ENCODE measurements at places on chromosomes 7 and 10. TPM values are rescaled to one million over a fixed set of nuclear protein-coding genes. Genes with fewer than 3 reads are reported as not detected.

SLC26A5 gene
- total RNA-seq, result not detected

NEUROD6 gene
- not detected for total RNA-seq

PCLO gene
- 0.52 TPM for total RNA-seq

SLC18A3 gene
- not detected for total RNA-seq

INA gene
- total RNA-seq, result not detected

NPFFR1 gene
- under 0.01 TPM for total RNA-seq

GNGT1 gene
- total RNA-seq, result not detected

TMEM225B gene
- 0.52 TPM for total RNA-seq

LMBR1 gene
- 97.6 TPM for total RNA-seq

CPN1 gene
- not detected for total RNA-seq

HABP2 gene
- total RNA-seq, result under 0.01 TPM

PTEN gene
- total RNA-seq, result 76.2 TPM

SVIL gene
- 153 TPM for total RNA-seq

NPC1L1 gene
- total RNA-seq, result not detected

EGFR gene
- total RNA-seq, result 17.7 TPM

TUBB8 gene
- not detected for total RNA-seq

SPDYE2B gene
- not detected for total RNA-seq

SORCS1 gene
- 4.2 TPM for total RNA-seq

TNS3 gene
- total RNA-seq, result 33.4 TPM

GPR26 gene
- total RNA-seq, result not detected

GBF1 gene
- total RNA-seq, result 17.7 TPM

MSMB gene
- not detected for total RNA-seq

CPA4 gene
- 2.1 TPM for total RNA-seq

ANKRD7 gene
- total RNA-seq, result 3.1 TPM

VWA2 gene
- total RNA-seq, result not detected

CD36 gene
- 533 TPM for total RNA-seq

TBXAS1 gene
- total RNA-seq, result 9.9 TPM

RBM28 gene
- total RNA-seq, result 7.3 TPM

MSRB2 gene
- total RNA-seq, result 15.7 TPM

TRPV6 gene
- not detected for total RNA-seq

ABI1 gene
- 23.0 TPM for total RNA-seq

POLR2J2 gene
- total RNA-seq, result 2.1 TPM

LRRC4 gene
- 1.0 TPM for total RNA-seq

APBB1IP gene
- 4.2 TPM for total RNA-seq

NEBL gene
- 6.8 TPM for total RNA-seq

HOXA10 gene
- total RNA-seq, result 13.6 TPM

SAP25 gene
- total RNA-seq, result not detected

LLCFC1 gene
- not detected for total RNA-seq

IL15RA gene
- 1.6 TPM for total RNA-seq

SYT15B gene
- total RNA-seq, result not detected

PON3 gene
- total RNA-seq, result 5.2 TPM

ARHGEF35 gene
- total RNA-seq, result 1.6 TPM

PITRM1 gene
- 44.9 TPM for total RNA-seq

SPDYE11 gene
- not detected for total RNA-seq

DMBT1 gene
- total RNA-seq, result not detected

ACHE gene
- total RNA-seq, result 36.0 TPM

NPTX2 gene
- 3.1 TPM for total RNA-seq

HMX3 gene
- not detected for total RNA-seq

SFMBT2 gene
- total RNA-seq, result 12.5 TPM

Data from skeletal muscle tissue (tissue), 5 donors.